Stimulated activated CD4-positive, alpha-beta T cell treated with anti-CD3 and anti-CD28 coated beads, TNF-alpha, amount 100 ng/mL, for 1 hour (primary cell): ENCODE measurements at places on chromosomes 12 and 14.

DNA sequence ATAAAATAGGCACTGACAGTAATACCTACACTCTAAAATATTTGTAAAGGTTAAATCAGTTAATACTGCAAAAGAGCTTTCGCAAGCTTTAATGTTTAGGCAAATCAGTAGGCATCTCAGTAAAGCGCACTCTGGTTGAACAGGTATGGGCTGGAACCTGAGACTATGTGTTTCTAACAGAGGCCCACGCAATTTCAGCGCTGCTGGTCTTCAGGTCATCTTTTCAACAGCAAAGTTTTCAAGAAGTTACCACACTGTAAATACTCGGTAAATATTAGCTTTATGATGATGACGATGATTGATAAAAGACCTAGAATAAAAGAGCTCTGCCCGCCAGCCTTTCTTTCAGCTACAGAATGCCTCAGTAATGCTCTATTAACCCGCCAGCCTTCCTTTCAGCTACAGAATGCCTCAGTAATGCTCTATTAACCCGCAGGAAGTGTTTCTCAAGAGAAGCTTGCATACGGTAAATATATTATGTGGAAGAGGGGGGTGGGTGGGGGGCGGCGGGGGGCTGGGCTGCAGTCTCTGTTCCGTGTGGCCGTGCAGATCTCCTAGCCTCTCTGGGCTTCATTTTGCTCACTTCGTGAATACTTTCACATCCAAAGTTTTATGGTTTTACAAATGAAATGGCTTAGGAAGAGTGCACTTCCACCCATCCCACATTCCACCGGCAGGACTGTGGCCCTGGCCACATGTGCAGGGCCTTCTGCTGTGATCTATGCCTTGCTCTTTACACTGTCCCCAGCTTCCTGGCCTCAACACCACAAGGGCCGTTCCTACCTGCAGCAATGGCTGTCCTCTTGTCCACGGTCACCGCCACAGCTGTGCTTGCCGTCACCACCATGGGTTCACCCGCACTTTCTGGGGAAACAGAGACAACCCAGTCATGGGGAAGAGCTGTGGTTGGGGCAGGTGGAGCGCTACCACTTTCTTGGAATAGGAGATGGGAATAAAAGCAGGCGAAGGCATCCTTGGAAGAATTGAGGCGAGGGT is 19.9 kb downstream of the LRTM2 start:
- no peak for DNase-seq

DNA sequence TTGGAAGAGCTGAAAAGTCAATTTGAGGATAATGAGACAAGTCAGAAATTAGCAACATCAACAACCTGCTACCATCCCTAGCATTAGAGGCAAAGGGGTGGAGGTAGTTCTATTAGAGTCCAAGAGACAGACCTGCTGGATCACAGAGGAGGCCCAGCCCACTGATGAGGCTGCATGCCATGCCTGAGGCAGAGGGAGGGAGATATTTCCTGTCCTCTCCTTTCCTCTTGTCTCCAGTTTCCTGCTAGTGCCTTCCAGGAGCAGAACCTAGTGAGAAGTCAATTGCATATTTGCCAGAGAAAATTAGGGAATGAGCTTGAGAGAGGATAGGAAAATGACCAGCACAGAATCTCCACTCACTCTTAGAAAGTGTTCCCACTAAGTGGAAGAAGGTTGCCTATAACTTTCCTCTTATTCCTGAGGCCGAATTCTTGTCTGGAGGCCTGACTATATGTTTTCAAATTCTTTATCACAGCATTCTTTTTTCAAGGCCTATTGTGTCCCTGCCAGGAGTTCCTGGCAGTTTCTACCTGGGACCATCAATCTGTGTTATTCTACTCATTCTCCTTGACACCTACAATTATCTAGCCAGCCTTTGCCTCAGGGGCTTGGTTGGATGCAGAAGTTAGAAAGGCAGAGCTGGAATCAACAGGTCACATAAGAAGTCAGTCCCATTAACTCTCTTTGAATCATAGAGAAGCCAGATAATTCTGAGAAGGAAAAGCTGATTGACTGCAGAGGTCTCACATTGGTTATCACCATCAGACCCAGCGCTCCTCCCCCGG is 121.9 kb downstream of the EMP1 start:
- DNase-seq = no peak

- DNase-seq = no peak
Observed at GRCh38 chr12:75722714-75723200, 211.3 kb upstream of the KRR1 start.

GRCh38 chr14:21068521-21069387 is 1.4 kb upstream of the ARHGEF40 start:
- peak; percentile 27 for DNase-seq

DNA sequence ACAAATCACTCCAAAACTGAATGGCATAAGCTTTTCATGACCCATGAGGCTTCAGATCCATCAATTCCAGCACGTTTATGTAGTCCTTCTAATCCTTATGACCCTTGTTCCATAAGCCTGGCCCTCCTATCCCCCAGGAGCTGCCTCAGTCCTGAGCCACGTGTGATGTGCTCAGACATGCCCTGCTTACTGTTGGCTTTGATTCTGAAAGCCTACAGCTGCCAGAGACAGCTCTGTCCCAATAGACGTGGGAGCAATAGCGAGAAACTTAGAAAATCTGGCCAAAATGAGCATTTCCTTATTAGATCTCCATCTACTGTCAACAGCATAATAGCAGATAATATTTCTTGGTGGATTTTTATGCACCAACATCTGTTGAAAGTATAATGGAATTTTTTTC is 33.2 kb downstream of the DUSP6 start:
- no peak for DNase-seq

- DNase-seq = no peak
Observed at GRCh38 chr14:36315159-36315853, 5.1 kb downstream of the MBIP start.

- no peak for DNase-seq
Observed at GRCh38 chr14:20522332-20522731, 17.0 kb downstream of the RNASE10 start.

GRCh38 chr12:93192878-93193277 is 184.8 kb upstream of the NUDT4 start:
- no peak for DNase-seq

- DNase-seq = no peak
Observed at GRCh38 chr14:73452341-73453186, 5.8 kb downstream of the NUMB start.

- DNase-seq = no peak
Observed at GRCh38 chr14:61570549-61571290, 124.6 kb upstream of the HIF1A start.

DNA sequence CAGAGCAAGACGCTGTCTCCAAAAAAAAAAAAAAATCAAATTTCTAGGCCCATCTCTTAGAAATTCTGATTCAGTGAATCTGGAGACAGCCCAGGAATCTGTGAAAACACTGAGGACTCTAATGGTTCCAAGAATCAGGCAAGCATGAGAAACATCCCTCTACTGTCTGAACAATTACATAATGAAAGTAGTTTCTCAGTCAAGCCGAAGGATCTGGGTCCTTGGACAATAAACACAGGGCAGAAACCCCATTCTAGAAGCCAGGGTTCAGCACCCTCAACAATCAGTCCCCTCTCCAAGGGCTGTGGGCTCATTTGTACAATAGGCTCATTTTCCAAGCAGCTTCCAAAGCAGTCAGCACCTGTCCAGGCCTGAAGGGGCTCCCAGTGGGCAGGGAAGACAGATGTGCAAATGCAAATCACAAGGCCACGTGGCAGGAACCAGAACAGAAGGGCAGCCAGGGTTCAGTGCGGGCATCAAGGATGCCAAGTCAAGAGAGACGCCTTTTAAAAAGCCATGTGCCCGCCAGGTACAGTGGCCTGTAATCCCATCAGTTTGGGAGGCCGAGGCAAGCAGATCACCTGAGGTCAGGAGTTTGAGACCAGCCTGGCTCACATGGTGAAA is 96.1 kb downstream of the KSR2 start:
- DNase-seq = no peak

DNA sequence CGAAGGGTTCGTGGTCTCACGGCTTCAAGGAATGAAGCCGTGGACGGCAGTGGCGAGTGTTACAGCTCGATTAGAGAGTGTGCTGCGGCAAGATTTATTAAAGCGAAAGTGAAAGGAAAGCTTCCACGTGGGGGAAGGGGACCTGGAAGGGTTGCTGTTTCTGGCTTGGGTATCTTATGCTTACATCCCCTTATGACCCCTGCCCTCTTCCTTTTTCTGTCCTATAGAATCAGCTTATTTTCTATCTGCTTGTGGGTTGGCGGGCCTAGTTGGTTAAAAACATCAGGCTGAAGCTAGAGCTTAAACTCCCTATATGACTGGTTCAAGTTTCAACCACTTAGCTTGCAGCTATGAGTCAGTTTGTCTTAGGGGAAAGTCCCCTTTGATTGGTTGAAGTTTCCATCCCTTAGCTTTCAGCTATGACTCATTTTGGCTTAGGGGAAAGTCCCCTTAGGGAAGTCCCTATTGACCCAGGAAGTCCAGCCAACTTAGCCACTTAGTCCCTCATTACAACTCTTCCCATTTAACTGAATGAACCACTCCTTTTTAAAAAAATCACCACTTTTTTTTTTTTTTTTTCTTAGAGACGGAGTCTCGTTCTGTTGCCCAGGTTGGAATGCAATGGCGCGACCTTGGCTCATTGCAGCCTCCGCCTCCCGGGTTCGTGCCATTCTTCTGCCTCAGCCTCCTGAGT is 1494.7 kb upstream of the TMEM132C start:
- DNase-seq = peak; percentile 3

DNA sequence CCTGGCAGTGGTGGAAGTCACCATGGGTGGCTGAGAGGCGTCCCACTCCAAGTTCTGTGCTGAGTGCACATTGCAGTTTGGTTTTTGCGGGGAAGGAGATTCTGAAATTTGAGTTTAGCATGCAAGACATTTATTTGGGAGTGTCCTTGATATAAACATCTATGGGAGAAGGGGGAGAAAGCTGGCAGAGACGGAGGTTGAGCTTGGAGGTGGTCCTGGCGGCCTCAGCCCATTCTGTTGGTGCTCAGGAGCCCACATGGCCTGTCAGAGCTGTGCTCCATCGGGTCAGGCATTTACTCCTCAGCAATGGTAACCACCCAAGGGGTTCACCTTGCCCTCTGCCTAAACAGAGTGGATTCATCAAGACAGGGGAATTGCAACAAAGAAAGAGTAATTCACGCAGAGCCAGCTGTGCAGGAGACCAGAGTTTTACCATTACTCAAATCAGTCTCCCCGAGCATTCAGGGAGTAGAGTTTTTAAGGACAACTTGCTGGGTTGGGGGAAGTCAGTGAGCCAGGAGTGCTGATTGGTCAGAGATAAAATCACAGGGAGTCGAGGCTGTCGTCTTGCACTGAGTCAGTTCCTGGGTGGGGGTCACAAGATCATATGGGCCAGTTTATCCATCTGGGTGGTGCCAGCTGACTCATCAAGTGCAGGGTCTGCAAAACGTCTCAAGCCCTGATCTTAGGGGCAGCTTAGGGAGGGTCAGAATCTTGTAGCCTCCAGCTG is 323.3 kb upstream of the TMEM132C start:
- no peak for DNase-seq

DNA sequence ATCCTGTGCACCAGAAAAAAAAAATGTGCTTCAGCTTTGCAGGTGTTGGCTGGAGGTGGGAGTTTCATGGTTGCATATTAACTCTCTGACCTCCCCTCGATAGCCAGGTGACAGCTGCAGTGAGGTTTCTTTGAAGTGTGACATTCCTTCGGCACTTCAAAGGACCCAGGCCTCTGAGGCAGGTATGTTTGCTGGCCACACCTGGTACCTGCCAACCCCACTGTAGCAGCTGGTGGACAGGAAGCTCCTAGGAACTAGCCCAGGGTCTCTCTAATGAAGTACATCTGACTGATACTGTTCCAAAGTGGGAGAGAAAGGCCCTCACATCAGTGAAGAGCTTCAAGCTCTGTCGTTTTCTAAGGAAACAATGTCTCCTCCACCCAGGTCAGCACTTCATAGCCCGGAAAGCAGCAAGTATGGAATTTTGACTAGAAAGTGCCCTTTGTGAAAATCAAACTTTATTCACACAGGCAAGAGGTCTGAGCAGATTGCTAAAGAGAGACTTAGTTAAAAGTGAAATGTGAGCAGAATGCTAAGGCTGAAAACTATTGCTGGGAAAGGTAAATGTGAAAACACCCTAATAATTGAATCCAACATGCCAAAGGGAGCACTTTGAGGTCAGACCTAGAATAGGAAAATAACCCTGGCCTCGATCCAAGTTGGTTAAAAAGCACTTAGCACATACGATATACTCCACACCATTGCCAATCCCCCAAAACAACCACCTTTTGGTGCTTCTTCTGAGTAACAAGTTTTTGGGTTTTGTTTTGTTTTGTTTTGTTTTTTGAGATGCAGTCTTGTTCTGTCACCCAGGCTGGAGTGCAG is 71.3 kb downstream of the PHLDA1 start:
- DNase-seq = no peak

DNA sequence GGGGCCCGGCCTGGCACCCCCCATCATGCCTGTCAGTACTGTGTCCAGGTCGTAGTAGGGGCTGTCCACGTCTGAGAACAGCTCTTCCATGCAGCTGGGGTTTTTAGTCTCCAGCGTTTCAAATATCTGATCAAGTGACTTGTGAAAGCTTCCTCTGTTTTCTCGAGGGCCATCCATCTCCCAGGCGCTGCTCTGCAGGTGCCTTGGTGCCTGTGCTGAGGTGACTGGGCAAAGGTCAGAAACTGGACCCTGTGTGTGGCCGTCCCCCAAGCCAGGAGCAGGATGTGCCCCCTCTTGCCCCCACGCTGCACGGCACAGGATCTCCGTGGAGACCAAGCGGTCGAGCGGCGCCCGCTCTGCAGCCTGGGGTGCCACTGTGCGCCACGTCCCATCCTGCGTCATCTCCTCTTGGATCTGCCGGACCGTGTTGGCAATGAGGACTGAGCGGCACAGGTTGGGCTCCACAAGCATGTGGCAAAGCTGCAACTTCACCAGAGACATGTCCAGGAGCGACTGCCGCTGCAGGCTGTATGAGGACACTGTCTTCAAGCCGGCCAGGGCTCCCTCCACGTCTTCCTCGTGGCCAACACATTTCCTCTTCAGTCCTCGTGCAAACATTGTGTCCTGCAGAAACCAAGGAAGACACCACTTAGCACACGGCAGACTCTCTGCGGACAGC is 9.4 kb downstream of the CDCA4 start:
- DNase-seq = no peak

DNA sequence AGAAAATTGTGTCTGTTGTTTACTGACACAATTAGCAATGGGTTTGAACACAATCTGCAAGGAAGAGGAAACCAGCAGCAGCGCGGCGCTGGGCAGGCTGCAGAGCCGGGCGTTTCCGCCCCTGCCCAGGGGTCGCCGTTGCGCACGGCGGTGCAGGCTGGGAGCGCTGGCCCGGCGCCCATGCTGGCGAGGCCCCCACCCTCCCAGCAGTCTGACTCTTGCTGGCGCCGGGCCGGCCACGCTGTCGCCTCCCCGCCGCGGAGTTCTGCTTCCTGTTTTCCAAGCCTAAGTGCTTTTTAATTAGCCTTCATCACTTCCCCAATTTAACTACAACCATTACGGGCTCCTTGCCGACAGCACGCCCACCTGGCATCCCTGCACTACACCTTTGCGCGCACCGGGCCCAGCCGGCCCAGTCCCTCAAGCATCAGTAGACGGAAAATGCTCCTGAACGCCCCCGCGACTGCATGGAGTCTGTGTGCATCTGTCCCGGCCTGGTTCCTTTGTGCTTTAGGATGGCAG is 212.1 kb downstream of the GXYLT1 start:
- no peak for DNase-seq

GRCh38 chr12:84648425-84648824 is 264.2 kb downstream of the SLC6A15 start:
- DNase-seq = no peak

- no peak for DNase-seq
Observed at GRCh38 chr12:42277396-42278127, 39.5 kb upstream of the YAF2 start.
